ENCODE measurements at places on chromosomes 16 and 17.

DNA sequence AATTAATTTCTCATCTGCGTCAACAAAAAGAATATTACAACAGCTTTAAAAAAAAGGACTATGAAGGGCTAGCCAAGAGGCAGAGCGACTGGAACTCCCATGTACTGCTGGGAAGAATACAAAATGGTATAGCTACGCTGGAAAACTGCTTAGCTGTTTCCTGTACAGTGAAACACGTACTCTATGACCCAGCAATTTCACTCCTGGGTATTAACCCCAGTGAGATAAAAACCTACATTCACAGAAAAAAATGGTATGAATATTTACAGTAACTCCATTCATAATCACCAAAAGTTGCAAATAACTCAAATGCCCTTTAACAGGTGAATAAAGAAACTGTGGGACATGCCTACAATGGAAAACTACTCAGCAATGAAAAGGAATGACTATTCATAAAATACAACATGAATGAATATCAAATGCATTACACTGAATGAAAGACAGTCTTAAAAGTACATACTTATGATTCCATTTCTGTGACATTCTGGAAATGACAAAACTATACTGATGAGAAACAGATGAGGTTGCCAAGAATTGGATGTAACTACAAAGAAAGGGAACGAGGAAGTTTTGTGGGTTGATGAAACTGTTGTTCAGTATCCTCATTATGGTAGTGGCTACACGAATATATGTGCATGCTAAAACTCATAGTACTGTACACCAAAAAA, 27.6 kb downstream of the CMTM4 start:
- DNase-seq, result no peak

DNA sequence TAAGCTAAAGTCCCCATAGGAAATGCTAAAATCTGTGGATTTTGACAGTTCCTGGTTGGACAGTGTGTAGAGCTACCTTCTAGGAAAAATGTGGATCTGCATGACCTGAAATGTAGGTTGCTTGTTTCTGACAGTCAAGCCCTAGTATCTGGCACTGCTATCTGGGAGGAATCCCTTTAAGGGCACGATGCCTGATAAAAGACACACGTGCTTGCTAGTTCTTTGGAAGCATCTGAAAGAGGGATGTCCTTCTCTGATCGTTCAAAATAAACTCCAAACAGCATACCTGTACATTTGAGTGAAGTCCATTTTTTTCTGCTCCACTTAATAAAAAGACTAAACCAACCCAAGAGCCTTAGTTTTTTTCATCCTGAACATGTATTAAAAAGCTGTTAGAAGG, 101.3 kb downstream of the CDK5R1 start:
- no peak for DNase-seq

GRCh38 chr17:29844339-29845048, 85.5 kb downstream of the SSH2 start:
- no peak for DNase-seq

- DNase-seq, result no peak
Measured at GRCh38 chr16:49914657-49915056, 58.7 kb upstream of the ZNF423 start.

DNA sequence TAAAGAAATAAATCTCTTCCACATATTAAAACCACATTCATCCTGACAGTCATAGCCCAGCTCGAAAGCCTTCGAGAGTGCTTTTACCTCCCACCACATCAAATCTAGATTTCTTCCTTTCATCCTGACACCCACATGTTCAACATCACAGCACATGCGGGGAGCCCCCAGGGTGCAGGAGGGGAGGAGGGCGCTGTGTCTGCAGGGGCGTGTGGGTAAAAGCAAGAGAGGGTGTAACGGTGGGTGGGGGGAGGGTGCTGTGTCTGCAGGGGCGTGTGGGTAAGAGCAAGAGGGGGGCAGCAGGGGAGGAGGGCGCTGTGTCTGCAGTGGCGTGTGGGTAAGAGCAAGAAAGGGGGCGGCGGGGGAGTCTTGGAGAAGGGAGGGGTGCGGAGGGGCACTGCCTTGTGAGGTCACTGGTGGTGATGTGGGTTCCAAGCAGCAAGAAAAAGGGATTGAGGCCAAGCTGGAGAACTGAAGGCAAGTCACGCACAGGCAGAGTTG, 34.7 kb downstream of the ADCY9 start:
- DNase-seq, result no peak
